Hematopoietic multipotent progenitor cell treated with erythropoietin and hydrocortisone succinate and interleukin-3 and kit ligand, for 4 days (in vitro differentiated cells): ENCODE measurements at places on chromosomes 4 and X.

GRCh38 chr4:52248820-52249219, 197.7 kb downstream of the SPATA18 start:
- no peak for DNase-seq

GRCh38 chr4:108360754-108361445, 192.2 kb upstream of the LEF1 start:
- DNase-seq: peak; percentile 86

- no peak for DNase-seq
These were observed 25.4 kb upstream of the HTRA3 start for GRCh38 chr4:8244001-8244757.

DNA sequence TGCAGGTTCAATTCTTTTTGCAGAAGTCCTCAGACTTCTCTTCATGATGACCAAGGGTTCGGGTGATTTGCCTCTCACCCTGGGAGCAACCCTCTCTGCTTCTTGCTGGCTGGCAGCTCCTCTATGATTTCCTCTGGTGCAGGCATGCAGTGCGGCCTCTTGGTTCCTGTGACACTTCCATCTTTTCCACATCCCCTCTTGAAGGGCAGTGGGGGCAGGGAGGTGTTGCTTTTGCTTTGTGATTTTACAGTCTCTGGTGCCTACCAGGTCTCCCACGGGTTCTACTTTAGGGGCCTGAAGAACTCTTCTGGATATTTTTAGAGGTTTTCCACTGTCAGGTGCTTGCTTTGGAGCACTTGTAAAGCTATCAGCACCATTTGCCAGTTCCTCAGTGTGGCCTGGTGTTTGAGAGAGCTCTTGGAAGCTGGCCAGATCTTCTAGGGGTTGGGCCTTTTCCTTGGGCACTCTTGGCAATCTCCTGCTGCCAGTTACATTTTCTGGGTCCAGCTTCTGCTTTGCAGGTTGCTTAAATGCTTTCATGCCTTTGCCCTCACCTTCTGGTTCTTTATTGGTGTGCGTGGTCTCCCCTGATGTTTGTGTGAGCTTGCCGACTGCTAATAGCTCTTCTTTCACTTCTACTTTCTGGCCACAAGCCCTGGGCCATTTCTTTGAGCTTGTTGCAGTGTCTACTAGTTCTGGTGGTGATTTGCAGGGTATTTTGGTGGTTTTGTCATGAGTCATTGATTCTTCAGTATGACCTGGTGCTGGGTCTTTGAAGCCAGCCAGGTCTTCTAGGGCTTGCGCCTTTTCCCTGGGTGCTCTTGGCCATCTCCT, 11.5 kb upstream of the CHST7 start:
- peak; percentile 82 for DNase-seq

GRCh38 chr4:7871356-7871755, 68.3 kb downstream of the AFAP1 start:
- no peak for DNase-seq

DNA sequence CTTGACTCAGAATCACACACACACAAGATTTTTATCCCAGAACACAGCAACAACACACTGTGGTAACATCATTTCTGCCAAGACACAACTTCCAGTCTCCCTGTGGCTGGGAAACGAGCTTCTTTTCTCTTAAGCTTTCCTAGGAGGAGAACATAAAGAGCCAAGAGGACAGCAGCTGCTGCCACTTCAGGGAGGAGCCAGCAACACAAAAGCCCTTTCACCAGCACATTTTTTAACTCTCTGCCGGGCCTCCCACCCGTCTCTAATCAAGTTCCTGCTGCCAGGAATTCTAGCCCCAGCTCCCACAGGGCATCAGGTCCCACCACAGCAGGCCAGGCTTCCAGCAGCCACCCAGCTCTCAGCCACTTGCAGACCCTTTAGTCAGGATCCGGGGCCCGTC, 22.4 kb downstream of the FAT1 start:
- no peak for DNase-seq

DNA sequence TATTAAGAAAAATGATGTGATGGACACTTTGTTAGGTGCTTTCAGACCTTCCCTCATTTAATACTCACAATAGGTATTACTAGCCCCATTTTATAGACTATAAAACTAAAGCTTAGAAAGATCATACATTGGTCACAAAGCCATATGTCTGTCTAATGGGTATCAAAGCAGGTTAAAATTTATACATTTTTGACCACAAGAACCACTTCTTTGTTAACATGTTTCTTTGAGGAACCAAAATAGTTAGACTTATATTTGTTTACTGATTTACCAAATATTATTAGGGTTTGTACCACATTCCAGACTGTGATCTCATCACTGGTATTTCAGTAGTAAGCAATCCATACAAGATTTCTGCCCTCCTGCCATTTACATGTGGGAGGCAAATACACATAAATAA, 363.3 kb downstream of the NAF1 start:
- DNase-seq: no peak

DNA sequence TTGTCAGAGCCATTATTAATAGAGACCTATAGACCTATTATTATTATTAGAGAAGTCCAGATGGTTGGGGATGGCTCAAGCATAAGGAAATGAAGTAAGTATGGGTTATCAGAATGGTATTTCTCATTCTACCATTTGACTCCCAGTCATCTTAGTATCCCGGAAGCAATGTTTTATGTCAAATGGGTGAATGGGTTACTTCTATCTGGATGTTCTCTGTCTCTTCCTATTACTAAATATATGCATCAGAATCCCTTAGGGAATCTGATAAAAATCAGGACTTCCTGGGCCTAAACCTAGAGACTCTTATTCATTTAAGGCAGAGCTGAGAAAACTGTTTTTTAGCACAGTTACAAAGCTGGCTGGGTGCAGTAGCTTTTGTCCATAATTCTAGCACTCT, 149.9 kb downstream of the SLC10A7 start:
- no peak for DNase-seq

DNA sequence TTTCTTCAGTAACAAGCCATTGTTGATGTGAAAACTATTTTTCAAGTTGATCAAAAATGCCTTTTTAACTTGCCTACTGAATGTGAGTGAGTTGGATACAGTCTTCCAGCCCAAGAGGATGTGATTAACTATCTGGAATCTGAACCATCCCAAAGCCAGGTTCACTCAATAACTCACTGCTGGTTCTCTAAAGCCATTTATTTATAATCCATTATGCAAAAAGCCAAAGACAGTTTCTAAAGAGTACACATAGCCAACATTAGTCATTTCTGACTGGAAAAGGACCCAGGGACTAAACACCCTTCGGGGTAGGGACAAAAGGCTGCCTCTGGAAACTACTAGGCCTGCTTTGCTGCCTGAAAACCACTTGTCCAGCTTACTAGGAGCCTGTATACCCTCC, 109.6 kb downstream of the SHROOM4 start:
- no peak for DNase-seq

DNA sequence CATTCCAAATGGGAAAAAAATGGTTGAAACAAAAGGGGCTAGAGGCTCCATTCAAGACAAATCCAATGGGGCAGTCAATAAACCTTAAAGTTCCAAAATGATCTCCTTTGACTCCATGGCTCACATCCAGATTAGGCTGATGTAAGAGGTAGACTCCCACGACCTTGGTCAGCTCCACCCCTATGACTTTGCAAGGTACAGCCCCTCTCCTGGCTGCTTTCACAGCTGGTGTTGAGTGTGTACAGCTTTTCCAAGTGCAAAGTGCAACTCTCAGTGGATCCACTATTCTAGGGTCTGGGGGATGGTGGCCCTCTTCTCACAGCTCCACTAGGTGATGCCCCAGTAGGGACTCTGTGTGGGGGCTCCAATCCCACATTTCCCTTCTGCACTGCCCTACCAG, 21.5 kb downstream of the SULT1B1 start:
- DNase-seq: no peak

DNA sequence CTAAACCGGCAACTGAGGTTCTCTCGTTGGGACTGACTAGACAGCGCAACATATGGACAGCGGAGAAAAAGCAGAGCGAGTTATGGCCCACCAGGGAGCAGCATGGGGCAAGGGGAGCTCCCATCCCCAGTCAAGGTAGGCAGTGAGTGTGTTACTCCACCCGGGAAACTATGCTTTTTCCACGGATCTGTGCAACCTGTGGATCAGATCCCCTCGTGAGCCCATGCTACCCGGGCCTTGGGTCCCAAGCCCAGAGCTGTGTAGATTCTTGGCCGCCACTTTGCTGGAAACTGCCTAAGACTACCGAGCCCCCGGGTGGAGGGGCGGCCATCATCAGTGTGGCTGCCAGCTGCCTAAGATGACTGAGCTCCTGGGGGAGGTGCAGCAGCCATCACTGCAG, 140.9 kb downstream of the PAPSS1 start:
- no peak for DNase-seq
